Left lobe of liver (tissue), 2 donors: ENCODE measurements at places on chromosomes 16 and 17. TPM values are rescaled to one million over a fixed set of nuclear protein-coding genes. Genes with fewer than 3 reads are reported as not detected.

DNA sequence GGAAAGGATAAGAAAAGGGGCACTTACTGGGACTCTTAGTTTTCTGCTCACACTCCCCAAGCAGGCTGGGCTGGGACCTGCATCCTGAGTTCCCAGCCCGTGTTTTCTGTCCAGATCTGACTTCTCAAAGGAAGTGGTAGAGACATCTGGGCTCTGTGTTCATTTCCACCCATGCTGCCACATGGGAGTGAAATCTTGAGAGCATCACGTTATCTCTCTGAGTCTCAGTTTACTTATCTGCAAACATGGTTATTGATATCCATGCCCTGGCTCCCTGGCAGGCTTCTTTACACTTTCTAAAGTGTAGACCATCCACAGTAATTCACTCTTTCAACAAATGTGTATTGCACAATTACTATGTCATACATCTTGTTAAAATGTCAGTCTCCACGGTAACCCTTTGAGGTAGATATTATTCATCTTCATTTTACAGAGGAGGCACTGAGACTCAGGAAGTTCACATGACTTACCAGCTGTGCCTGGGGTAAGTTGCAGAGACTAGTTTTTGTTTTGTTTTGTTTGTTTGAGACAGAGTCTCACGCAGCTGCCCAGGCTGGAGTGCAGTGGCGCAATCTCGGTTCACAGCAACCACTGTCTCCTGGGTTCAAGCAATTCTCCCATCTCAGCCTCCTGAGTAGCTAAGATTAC is 3.4 kb downstream of the ZNF688 start:
- no peak for DNase-seq

CFAP97D1 gene
- not detected for total RNA-seq

DNA sequence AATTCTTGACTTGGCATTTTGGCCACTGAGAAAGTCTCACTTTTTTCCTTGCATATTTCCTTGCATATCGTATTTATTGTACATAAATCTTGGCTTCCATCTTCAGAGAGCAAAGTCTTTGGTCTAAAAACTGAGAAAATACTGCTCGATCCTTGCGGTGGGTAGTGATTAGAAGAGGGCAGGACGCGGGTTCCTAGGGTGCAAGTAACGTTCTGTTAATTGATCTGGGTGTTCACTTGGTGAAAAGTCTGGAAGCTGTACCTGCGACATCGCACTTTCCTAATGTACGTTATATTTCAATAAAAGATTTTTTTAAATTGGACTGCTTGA is 758 bp upstream of the UBALD2 start:
- DNase-seq: no peak

PIRT gene
- not detected for total RNA-seq
